ENCODE measurements at places on chromosomes 2 and 18.

DNA sequence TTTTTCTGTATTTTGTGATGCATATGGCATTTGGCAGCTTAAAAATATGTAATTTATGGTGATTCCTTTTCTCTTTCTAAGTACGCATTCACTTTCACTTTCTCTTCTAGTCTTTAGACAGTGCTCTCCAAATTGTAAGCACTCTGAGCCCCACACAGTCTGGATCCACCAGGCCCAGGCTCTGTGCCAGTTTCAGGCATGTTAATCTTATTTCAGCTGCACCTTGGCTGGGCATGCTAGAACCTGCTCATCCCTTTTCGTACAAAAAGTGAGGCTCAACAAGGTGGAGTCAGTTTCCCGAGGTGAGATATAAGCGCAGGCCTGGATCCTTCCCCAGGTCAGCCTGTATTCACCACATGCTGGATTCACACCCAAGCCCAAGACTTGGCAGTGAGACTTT, 203.9 kb downstream of the MTX2 start:
- DNase-seq: no peak

DNA sequence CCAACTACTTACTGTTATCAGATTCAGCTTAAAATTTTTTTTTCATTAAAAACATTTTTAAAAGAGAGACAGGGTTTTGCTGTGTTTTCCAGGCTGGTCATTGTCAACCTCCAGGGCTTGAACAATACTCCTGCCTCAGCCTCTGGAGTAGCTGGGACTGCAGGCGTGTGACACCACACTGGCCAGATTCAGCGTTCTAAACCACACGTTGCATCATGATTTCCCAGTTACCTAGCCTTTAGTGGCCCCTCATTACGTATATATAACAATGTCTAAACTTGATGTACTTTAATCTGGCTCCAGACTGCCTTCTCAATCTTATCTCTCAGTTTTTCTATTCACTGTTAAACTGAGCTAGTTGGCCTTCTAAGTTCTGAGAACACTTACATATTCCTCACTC, 89.6 kb downstream of the COMMD1 start:
- DNase-seq: no peak

DNA sequence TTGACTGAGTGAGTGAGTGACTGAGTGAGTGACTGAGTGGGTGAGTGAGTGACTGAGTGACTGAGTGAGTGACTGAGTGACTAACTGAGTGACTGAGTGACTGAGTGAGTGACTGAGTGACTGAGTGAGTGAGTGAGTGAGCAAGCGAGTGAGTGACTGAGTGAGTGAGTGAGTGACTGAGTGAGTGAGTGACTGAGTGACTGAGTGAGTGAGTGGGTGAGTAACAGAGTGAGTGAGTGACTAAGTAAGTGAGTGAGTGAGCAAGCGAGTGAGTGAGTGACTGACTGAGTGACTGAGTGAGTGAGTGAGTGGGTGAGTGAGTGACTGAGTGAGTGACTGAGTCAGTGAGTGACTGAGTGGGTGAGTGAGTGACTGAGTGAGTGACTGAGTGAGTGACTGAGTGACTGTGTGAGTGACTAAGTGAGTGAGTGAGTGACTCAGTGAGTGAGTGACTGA, 11.9 kb downstream of the MAL start:
- DNase-seq: no peak

DNA sequence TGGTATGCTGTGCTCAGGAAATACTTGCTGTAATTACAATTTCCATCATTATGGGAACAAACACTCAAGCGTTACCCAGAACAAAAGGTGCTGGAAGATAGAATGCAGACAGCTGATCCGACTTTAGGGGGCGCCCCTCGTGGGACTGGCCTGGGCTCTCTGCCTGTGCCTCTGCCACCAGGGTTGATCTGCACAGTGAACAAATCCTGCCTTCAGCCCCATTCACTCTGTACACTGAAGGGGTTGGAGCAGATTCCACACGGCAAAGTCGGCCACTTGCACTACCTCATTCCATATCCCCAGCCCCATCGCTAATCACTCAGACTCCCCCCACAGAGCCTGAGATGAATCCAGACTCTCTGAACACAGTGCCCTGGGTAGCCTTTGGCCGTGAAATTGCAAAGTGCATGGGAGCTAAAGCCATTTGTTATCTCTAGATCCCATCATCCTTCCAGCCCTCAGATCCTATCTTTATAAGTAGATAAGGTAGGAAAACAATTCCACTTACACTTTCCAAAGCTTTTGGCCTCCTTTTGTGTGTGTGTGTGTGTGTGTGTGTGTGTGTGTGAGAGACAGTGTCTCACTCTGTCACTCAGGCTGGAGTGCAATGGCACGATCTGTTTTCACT, 69.3 kb downstream of the INPP5D start:
- DNase-seq: no peak

GRCh38 chr2:127660291-127660578, 14.3 kb downstream of the GPR17 start:
- DNase-seq: no peak

GRCh38 chr2:26655611-26656195, 14.5 kb upstream of the CIB4 start:
- no peak for DNase-seq

DNA sequence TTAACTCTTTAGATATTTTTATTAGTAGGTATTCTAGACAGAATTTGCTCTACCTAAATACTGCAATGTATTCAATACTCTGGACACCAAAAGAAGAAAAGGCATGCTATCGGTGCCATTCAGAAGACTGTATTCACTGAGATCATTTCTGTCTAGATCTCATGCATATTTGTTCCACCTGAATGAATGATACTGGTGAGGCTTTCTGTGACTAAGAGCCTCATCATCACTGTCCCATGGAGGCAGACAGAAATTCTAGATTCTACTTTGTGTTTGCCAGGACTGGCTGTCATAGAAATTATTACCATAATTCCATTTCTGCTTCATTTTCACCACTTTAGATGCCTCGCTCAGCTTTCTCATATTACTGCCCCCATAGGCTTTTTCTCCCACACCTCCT, 340.7 kb downstream of the MBD2 start:
- DNase-seq: no peak

- DNase-seq: no peak
Measured at GRCh38 chr2:64398516-64399129, 55.3 kb upstream of the LGALSL start.

DNA sequence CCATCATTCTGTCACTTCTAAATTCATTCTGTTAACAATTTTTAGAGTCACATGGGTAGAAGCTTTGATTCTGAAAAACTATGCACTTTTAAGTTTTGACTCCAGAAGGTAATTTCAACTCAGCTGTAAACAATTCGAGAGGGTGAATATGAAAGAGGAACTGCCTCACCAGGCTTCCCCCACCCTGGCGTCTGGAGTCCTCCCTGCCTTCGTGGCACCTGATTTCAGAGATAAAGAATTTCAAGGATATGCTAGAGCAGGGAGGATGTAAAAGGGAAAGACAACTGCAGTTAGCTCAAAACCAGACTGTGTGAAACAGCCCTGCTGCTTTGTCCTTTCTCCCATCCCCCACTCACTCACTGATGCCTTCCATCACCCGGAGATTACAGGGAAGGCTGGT, 40.7 kb downstream of the ONECUT2 start:
- no peak for DNase-seq

DNA sequence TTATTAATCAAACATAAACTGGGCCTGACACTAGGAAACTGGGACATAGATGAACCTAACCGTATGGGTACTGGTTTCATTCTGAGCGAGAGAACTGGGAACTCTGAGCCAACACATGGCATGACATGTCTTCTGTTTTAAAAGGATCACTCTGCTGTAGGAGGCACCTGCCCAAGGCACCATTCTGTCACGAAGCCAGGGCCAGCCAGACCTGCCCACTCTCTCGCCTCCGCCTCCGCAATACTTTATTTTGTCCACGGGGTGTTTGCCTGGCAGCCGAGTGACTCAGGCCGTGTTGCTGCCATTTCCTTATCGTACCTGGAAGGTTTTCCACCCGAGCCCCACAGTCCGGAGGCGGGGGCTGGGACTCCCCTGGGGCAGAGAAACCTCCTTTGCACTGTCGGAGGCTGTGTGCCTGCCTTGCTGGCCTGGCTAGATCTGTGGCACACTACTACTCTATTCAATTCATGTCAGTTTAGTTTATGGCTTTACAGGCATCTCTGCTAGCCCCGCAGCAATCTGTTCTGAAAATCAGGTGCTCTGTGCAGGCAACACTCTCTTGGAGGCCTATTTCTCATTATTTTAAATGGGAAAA, 120.4 kb upstream of the ACKR3 start:
- no peak for DNase-seq

- DNase-seq: no peak
Measured at GRCh38 chr2:72998724-72999123, 72.8 kb downstream of the SFXN5 start.

DNA sequence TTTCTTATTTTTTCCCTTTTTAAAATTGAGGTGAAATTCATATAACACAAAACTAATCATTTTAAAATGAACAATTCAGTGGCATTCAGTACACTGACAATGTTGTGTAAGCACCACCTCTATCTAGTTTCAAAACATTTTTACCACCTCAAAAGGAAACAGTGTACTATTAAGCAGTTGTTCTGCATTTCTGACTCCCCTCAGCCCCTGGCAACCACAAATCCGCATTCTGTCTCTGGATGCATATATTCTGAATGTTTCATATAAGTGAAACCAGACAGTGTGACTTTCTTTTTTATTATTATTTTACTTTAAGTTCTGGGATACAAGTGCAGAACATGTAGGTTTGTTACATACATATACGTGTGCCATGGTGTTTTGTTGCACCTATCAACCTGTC, 19.2 kb upstream of the TANK start:
- no peak for DNase-seq

DNA sequence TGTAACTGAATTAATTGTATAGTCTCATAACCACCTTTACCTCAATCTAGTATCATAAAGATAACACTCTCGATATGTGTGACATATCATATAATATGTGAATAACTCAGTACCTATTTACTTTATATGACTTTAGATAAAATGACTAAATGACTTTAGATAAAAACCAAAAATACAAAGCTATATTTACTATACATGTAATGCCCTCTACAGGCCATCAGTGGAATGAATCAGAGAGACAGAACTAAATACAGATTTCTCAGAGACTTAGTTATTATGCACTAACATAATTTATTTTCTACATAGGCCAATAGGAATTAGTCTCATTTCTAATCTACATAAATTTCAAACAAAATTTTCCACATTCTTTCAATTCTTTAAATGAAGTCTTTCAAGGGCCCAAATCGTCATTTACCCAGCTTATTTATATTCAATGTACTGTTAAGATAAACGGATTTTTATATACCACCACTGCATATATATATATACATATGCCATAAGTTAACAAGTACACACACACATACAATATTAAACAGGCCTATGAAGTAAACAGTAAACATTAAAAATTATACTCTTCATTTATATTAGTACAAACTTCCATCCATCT, 219.9 kb downstream of the EXOC6B start:
- DNase-seq: no peak

DNA sequence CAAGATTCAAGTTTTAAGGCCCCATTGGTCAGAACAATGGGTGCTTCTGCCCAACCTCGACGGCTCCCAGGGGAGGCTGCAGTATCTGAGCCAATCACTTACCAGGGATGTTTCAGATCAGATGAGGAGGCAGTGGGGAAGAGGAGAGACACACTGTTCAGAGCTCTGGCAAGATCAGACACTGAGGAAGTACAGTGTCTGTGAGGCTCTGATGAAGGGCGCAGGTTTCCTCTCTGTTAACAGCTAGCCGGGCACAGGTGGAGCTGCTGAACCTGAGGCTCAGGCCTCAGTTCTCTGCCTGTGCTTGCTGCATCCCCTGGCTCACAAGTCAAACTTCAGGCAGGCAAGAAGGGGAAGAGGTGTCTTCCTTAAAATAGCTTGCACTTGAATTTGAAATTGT, 69.7 kb downstream of the TPO start:
- DNase-seq: no peak

GRCh38 chr2:221156062-221156734, 415.9 kb downstream of the EPHA4 start:
- no peak for DNase-seq

DNA sequence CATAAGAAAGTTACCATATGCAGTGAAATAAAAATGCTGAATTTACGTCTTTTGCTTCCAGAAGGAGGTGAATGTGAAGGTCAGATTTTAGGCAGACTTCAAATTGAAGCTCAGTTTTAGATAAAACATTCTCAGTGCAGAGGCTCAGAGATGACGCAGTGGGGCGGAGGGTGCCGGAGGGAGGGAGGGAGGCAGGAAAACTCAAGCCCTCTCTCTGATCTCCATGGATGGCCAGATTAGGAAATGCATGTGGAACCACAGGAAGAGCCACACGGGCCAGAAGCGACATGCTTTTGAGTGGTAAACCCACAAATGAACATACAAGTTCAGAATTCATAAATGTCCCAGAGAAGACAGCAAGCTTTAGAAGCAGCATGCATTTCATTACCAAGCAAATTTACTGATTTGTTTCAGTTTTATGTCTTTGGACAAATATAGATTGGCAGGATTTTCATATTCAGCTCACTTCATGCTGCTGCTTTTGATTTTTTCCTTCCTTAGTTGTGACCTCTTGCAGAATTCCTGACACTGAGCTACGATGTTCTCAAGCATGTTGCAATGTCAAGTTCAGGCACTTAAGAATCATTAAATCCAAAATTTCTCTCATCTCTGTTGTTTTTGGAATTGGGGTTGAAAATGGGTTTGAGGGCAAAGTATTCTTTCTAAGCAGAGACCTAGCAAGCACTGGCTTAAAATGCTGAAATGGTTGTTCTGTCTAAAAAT, 29.7 kb upstream of the APCDD1 start:
- no peak for DNase-seq

GRCh38 chr2:85745619-85746018, 8.2 kb upstream of the ATOH8 start:
- DNase-seq: no peak

GRCh38 chr2:14675489-14675888, 43.0 kb downstream of the LRATD1 start:
- DNase-seq: no peak

GRCh38 chr2:637406-637776, 39.8 kb downstream of the TMEM18 start:
- no peak for DNase-seq

DNA sequence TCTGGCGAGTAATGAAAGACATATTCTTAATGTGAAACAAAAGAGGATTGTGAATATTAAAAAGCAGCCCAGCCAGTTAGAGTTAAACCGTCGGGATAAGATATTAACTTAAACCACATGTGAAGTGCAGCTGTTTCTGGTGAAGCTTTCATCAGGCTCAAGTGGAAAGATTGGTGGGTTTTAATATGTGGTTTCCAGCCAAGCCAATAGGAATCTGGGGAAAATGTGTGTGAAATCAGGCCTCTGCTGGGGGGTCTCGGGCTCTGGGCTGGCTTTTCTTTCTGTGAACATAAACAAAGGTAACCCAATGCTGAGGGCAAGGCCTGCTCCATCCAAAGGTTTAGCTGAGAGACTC, 279.6 kb downstream of the SLC4A3 start:
- no peak for DNase-seq

DNA sequence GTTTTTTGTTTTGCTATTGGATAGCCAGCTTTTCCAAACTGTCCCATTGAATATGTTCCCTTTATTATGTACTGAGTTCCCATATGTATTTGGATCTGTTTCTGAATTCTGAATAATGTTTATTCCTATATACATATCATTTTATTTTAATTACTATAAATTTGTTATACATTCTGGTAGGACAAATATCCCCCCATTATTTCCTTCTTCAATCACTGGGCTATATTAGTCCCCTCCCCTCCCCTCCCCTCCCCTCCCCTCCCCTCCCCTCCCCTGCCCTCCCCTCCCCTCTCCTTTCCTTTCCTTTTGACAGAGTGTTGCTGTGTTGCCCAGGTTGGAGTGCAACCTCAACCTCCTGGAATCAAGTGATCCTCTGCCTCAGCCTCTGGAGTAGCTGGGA, 26.3 kb downstream of the RAB3GAP1 start:
- DNase-seq: no peak

- DNase-seq: no peak
Measured at GRCh38 chr2:31221544-31221943, 4.2 kb upstream of the CAPN14 start.

Data from GOT3 (cell line).